CD4-positive, alpha-beta T cell (primary cell): ENCODE measurements at places on chromosomes 12 and 14.

GRCh38 chr12:31521964-31522363 is 69.0 kb downstream of the DENND5B start:
- no peak for DNase-seq
- no peaks in the 10 kb centered on the region for H3K4me1 ChIP-seq
- no peaks in the 10 kb centered on the region for H3K27me3 ChIP-seq
- H3K27ac ChIP-seq = no peak overlapping the region

DNA sequence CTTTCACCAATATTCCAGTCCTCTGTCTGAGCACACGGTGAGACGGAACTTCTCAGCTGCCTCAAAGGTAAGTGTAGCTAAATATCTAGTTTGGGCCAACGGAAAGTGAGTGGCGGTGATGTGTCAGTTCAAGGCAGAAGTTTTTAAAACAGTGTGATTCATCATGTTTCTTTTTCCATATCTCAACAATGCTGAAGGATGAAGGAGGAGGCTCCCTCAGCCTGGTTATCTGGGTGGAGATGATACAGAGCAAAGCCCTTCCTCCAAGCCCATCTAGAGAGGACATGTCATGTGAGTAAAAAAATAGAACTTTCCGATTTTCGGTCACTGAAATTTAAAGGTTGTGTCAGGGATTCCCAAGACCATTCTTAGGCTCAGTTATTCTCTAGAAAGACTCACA is 13.1 kb upstream of the ANP32D start:
- DNase-seq = no peak
- H3K27ac ChIP-seq = no peak overlapping the region
- H3K27me3 ChIP-seq = no peaks in the 10 kb centered on the region
- no peaks in the 10 kb centered on the region for H3K36me3 ChIP-seq

DNA sequence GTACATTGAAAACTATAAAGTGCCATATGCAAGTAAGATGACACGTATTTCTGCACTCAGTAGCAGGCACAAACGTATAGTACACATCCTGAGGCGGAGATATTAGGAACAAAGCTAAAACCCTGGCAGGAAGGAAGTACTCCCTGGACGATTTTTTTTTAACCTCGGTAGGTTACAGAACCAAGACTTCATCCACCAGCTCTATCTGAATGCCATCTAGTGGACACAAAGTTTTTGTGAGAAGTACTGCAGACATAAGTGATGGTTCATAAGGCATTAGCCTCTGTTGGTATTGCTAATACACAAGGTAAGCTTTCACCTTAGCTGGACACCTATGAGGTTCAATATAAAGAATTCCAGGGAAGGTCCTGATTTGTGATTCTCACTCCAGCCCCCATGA is 83.0 kb upstream of the CCDC196 start:
- no peaks in the 10 kb centered on the region for H3K36me3 ChIP-seq
- no peaks in the 10 kb centered on the region for H3K27me3 ChIP-seq
- H3K27ac ChIP-seq = no peak overlapping the region
- no peak overlapping the region for H3K4me3 ChIP-seq
- DNase-seq = no peak

DNA sequence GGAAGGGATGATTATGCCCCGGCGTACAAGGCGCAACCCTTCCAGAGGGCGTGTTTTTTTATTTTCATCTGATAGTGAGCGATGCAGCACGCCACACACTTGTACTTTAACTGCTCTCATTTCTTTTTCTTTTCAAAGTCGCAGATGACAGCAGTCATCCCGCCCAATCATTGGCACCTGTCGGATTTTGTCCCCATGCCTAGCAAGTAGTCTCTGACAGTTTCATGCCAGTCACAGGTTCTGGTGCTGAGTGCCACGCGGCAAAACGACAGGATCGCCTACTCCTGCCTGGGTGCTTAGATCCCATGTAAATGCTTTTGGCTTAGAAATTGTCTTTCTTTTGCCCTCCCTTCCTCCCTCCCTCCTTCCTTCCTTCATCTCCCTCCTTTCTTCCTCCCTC is 117.7 kb downstream of the GLT1D1 start:
- H3K4me1 ChIP-seq = peaks cover 4% of the 10 kb centered on the region
- H3K4me3 ChIP-seq = no peak overlapping the region
- no peak for DNase-seq

GRCh38 chr12:88572781-88573549 is 7.3 kb downstream of the KITLG start:
- H3K27ac ChIP-seq = no peak overlapping the region
- no peak overlapping the region for H3K4me3 ChIP-seq
- no peaks in the 10 kb centered on the region for H3K4me1 ChIP-seq
- no peaks in the 10 kb centered on the region for H3K27me3 ChIP-seq
- H3K36me3 ChIP-seq = no peaks in the 10 kb centered on the region
- no peak for DNase-seq

DNA sequence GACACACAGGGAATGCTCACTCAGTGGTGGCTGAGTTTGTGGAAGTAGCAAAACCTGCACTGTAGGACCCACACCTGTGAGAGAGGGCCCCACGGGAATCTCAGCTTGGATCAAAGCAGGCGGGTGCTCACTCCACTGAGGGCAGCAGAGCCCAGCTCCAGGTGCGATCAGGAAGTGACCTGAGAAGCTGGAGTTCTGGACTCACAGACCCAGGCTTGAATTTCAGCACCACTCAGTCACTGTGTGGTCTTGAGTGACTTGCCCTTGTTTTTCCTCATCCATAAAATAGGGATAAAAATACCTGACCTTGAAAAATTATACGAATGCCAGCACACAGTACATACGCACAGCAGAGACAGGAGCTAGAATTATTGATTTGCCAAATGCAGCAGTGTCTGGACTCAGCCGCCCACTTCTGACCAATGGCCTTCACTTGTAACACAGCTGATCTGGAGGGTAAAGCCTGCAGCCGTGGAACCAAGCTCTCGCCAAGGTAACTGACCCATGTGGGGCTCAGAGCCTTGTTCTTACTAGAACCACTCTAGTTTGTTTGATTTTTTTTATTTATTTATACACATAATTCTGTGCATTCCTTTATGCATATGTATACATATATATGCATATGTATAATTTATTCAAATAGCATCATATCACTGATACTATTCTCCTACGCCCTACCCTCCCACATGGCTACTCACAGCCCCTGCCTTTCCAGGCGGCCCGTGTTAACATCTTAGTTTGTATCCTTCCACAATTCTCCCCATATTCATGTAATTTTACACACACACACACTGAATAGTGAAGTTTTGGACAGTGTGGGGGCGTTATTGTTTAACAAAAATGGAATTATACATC is 53.9 kb downstream of the DPF3 start:
- no peaks in the 10 kb centered on the region for H3K36me3 ChIP-seq
- no peak for DNase-seq
- H3K4me1 ChIP-seq = no peaks in the 10 kb centered on the region
- no peaks in the 10 kb centered on the region for H3K27me3 ChIP-seq
- H3K27ac ChIP-seq = no peak overlapping the region
- H3K4me3 ChIP-seq = no peak overlapping the region

- no peak overlapping the region for H3K27ac ChIP-seq
- H3K4me3 ChIP-seq = no peak overlapping the region
- no peak for DNase-seq
- H3K36me3 ChIP-seq = no peaks in the 10 kb centered on the region
These were observed 26.2 kb downstream of the EGLN3 start for GRCh38 chr14:33924566-33925100.

DNA sequence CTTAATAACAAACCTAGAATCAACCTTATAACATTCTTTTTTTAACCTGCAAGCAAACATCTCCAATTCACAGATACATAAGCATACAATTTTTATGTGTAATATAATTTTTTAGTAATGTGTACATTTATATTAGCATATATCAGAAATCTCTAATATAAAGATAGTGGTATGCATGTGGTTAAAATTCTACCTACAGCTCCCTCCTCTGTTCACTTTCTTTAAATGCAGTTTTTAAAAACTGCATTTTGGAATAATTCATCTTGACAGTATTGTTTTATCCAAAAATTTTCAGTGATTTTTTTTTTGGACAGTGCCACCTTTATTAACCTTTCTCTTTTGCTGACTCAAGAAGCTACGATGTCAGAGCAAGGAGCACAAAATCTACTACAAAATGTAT is 13.2 kb upstream of the RXYLT1 start:
- H3K4me3 ChIP-seq = no peak overlapping the region
- DNase-seq = no peak
- H3K36me3 ChIP-seq = no peaks in the 10 kb centered on the region
- H3K27me3 ChIP-seq = peaks cover 5% of the 10 kb centered on the region

DNA sequence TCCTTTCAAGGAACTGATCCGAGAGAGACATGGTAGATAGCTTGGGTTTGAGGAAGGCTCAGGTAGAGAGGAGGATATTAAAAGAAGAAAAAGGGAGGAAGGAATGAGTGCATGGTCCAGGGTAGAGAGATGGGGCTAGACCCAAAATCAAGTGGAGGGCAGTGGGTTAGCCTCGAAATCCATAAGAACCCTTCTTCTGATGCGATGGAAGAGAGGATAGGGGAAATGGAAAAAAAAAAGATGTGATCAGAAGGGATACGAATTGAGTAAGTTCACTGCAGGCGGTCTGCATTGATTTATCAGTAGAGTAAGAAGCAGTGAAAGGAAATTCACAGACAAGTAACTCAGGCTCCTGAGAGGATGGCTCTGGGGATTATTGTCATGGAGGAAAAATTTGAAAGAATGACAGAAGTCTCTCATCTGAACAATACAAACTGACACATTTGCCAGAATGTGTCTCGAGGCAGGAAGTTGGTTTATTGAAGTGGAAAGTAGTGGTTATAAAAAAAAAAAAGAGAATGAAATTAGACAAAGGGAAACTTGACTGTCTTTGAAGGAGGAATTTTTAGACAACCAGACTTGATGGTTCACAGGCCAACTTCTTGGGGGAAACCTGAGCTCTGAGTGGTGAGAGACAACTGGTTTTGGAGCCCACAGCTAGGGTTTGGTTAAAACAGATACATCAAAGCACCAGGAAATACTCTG is 10.2 kb downstream of the PPFIBP1 start:
- no peak overlapping the region for H3K4me3 ChIP-seq
- no peaks in the 10 kb centered on the region for H3K36me3 ChIP-seq
- no peak for DNase-seq
- no peak overlapping the region for H3K27ac ChIP-seq
- H3K4me1 ChIP-seq = peaks cover 15% of the 10 kb centered on the region
- H3K27me3 ChIP-seq = no peaks in the 10 kb centered on the region

DNA sequence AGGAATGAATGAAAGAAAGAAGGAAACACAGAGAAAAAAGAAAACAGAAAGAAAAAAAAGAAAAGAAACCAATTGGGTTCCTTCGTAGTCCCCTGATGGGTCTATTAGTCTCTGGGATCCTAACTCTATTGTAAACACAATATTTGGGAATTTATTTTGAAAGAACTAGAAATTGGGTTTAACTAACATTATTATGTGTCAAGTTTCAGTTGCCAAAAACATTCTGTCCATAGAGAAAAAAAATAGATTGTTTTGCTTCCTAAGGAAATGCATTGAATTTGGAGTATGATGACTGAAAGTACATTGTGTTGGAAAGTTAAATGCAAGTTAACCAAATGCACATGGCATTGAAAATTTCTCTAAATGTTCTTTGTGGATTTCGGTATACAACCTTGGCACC is 52.8 kb upstream of the PPP1R12A start:
- no peaks in the 10 kb centered on the region for H3K4me1 ChIP-seq
- no peak overlapping the region for H3K4me3 ChIP-seq
- H3K27me3 ChIP-seq = peaks cover 14% of the 10 kb centered on the region
- no peak overlapping the region for H3K27ac ChIP-seq
- no peaks in the 10 kb centered on the region for H3K36me3 ChIP-seq

DNA sequence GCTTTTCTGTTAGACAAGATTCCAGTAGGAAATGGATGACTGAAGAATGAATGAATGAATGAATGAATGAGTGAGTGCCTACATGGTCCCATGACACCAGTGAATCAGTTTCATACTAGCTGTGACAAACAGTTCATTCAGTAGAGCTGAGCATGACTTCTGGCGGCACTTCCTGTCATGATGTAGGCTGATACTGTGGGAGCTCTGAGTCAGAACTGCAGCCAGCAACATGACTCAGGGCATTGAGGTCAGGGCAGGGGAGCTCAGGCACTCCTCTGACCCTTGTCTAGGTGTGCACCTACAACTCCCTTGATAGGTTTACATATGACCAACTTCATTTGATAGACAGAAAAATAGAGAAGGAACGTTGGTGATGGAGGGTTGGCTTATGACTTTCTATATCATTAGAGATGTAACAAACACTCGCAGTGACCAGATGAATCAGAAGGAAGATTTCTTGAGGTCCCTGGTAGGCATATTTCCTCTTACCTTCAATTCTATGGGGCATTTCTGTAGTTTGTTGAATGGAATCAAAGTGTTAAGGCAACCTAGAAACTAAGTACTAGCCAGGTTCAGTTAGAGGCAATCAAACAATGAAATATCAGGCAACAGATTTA is 139.3 kb upstream of the ARHGAP5 start:
- peaks cover 3% of the 10 kb centered on the region for H3K4me1 ChIP-seq
- H3K27me3 ChIP-seq = no peaks in the 10 kb centered on the region
- H3K36me3 ChIP-seq = no peaks in the 10 kb centered on the region
- DNase-seq = peak; percentile 25

DNA sequence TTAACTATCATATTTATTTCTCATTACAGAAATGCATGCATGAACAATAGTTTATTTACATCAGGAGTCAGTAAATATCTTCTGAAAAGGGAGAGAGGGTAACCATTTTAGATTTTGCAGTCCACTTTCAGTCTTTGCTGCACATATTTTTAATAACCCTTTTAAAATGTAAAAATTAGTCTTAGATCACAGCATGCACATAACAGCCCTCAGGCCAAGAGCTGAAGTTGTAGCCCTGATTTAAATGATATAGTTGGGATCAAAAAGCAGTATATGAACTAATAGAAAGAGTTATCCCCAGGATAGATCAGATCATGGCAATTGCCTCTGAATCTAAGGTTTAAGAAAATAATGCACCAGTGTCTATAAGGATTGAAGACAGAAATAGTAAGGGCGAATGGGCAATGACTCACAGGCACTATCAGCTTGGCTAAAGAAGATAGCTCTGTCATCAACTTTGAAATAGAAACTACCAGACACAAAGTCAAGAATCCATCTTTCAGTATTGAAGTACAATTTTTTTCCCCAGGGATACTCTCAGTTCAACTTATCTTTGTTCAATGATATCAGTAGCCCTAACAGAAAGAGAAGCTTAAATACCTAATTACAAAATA is 13.1 kb upstream of the CLEC7A start:
- no peaks in the 10 kb centered on the region for H3K27me3 ChIP-seq
- no peak for DNase-seq
- no peak overlapping the region for H3K4me3 ChIP-seq
- H3K36me3 ChIP-seq = no peaks in the 10 kb centered on the region
- H3K27ac ChIP-seq = no peak overlapping the region
- H3K4me1 ChIP-seq = no peaks in the 10 kb centered on the region
